ENCODE measurements at places on chromosomes 11 and 22.

DNA sequence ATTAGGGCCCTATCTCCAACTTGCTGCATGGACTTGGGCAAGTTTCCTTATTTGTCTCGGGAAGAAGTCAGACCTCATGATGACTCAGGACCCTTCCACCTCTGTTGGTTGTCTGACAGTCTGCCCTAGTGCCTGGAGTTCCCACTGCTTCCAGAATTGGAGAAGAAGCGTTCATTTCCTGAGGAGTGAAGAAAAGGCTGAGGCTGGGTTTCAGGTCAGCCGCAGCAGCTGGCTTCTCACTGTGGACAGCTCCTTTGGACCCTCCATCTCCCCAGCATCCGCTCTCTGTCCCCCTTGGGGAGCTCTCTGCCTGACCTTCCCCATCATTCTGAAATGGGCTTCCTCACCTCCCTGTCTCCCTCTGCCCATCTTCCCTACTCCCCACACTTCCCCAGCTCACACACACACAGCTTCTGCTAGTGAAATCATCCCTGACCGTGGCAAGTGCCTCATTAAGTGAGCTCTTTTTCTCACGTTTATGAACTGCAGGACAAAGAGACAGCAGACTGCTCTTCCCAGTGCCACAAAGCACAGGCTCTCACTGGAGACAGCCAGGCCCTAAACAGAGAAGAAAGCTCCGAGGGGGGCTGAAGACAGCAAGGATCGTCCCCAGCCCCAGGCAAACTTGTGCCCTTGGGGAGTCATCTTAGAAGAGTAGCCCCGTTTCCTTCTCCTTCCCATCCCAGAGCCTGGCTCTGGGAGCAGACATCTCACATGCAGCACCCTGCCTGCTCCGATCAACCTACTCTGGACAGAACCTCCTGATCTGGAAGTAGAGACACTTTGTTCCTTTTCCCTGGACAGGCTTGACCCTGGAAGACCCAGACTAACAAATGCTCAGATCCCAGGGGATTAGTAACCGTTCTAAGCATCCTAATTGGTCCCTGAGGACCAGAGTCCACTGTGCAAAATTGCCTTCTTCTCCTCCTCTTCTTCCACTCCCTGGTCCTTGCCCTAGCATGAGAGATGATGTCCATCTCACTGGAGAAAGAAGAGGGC lies 157.9 kb downstream of the FEZ1 start:
- no peak for DNase-seq

DNA sequence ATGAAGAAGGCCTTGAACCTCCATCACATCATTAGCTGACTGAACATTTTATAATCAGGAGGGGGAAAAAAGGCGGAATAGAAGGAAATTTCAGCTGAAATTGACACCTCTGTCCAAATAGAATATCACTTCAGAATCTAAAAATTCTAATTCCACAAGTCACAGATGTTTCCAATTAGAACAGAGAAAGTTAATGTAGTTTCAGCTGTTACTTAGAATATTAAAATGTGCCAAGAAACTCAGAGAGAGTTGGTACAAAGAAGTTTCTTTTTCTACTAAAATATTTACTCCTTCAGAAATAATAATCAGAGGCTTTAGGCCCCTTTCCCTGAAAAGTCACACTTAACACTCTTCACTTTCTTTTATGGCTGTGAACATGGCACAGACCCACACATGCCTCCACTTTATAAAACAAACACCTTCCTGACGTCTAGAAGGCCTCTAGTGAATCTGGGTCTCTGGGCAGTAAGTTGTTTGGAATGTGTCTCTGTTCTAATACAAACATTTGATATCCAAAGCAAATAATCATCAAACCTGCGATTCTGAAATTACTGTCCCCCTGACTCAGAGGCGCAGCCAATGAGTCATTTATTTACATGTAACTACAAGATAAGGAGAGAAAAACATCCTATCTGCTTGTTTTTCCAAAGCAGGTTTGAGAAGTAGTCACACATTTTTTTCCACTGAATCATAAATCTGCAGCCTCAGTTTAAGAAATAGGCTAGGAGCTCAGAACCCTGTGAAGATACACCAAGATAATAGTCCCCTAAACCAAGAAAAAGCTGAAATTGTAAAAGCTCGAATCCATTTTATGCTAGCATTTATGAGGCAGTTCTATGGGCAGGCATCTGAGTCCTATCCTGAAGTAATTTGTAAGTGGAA lies 148.4 kb downstream of the ME3 start:
- no peak for DNase-seq

DNA sequence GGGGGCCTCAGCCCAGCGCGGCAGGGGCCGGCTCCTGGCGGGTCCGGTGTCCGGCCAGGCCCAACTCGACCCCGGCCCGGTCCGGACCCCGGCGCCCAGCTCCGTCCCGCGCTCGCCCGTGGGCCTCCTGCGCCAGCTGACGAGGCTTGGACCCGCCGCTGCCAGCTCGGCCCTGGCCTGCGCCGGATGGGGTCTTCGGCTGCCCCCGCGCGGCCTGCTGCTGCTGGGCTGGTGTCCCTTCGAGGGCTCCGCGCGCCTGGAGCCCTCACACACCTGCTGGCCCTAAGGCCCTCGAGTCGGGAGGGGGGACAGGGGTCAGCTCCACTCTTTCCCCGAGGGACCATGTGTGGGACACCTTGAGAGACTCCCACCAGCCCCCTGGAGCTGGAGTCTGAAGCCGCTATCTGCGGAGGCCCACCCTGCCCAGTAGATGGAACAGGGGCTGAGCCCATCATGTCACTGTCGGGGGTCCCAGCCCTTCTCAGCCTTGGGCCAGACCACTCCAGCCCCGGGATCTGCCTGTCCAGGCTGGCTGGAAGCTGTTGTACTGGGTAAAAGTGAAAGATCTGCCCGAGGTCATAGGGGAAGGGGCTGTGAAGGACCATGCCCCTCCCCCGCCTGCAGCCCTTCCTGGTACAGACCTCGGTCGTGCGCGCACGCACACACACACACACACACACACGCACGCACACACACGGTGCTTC lies 768 bp upstream of the CDKN1C start:
- DNase-seq, result no peak

DNA sequence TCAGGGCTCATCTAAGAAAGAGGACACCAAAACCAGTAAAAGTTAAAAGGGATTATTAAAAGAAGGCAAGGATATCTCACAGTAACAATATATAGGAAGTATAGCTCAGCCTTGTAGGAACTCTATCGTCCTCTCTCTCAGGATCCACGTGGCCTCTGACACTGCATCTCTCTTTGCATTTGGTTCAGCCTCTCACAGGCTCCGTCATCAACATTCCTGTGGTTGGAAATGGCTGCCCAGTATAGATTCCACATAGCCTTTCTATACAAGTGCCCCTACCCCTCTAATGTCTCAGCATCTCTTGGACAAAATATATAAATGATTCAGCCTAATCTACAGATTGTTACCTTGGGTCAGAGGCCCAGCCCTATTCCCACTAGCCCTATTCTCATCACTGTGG lies 101.3 kb upstream of the DBX1 start:
- no peak for DNase-seq

DNA sequence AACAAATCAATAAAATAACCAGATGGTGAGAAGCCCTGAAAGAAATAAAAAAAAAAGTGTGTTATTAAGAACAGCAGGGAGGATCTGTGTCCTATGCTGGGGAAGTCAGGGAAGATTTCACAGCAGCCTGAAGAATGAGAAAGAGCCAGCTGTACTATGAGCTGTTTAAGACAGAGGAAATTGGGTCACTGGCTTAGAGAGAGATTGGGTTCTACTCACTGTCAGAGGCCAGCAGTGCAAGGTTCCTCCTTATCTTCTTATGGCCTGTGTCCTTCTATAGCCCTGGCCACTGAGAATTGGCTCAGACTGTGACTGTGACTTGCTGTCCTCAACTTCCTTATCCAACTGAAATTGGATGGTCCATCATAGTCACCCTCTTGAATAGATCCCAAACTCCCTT lies 54.8 kb upstream of the FDX1 start:
- no peak for DNase-seq

DNA sequence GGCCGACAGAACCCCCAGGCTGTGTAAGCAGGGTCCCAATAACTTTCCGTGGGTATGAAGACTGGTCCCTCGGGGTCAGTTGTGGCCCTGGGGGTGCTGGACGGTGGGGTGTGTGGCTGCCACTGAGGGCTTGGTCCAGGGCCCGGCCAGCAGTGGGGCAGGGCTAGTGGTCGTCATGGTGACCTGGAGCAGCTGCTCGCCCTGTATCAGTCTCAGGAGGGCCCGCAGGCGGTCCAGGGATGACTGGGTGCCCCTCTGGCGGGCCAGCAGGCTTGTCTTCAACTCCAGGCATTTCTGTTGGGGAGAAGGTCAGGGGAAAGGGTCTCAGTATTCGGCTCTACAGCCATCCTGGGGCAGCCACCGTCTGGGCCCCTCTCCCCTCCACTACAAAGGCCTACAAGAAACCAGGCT lies 126.8 kb downstream of the PHF21B start:
- DNase-seq, result no peak

Measured in CD4-positive, CD25-positive, alpha-beta regulatory T cell (primary cell).